Thoracic aorta (tissue), 2 donors: ENCODE measurements at places on chromosomes 3 and 15. TPM values are rescaled to one million over a fixed set of nuclear protein-coding genes. Genes with fewer than 3 reads are reported as not detected.
A peak's percentile ranks its signal among the peaks of the same experiment; 100 is the strongest.

- H3K27me3 ChIP-seq = no peaks in the 10 kb centered on the region
- no peak for DNase-seq
- H3K27ac ChIP-seq = no peak overlapping the region
- no peak overlapping the region for H3K4me3 ChIP-seq
- H3K36me3 ChIP-seq = no peaks in the 10 kb centered on the region
- no peaks in the 10 kb centered on the region for H3K4me1 ChIP-seq
These were observed 601.0 kb upstream of the SGO1 start for GRCh38 chr3:20787005-20787404.

DNA sequence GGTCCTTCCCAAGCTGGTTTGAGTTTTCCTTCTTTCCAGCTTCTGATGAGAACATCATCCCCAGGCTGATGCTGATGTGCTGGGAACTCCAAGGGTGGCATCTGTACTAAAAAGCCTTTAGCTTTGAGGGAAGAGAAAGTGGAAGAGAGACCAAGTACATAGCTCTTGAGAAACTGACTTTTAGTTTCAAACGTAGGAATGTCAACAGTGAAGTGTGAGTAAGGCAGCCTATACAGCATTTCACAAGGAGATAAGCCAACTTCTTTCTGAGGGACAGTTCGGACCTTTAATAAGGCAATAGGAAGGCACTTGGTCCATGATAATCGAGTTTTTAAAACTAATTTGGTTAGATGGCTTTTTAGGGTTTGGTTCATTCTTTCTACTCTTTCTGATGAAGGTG, 53.7 kb downstream of the DLG1 start:
- no peaks in the 10 kb centered on the region for H3K27me3 ChIP-seq
- H3K36me3 ChIP-seq = no peaks in the 10 kb centered on the region
- no peaks in the 10 kb centered on the region for H3K4me1 ChIP-seq
- no peak overlapping the region for H3K4me3 ChIP-seq
- H3K27ac ChIP-seq = no peak overlapping the region

DNA sequence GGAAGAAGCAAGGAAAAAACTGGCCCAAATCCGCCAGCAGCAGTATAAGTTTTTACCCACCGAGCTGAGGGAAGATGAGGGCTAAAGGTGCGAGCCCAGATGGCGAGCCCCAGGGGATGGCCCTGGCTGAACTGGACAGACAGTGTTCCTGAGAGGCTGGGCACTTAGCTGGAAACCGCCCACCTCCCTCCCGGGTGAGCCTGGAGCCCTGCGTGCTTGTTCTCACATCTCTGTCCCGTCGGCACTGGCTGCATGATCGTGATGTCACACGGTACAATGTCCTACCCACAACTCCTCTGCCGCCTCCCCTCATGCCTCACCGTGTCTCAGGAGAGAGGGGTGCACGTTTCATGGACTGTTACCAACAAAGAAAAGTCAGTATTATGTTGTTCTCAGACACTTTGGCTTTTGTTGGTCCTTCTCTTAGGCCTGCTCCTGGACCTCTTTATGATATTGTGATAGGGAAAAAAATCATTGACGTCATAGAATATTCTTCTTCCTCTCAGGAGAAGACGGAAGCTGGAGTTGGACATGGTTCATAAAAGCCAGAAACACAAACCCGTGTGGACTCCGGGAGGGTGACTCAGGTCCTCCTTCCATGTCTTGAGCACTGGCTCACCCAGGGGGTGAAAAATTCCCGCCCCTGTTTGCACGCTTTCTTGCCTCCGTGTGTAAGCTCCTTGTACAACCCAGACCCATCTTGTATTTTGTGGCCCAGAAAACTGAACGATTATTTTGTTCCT, 201.8 kb upstream of the TPM1 start:
- peaks cover 36% of the 10 kb centered on the region for H3K36me3 ChIP-seq
- H3K4me1 ChIP-seq = no peaks in the 10 kb centered on the region
- H3K27ac ChIP-seq = no peak overlapping the region
- DNase-seq = no peak
- no peak overlapping the region for H3K4me3 ChIP-seq

DNA sequence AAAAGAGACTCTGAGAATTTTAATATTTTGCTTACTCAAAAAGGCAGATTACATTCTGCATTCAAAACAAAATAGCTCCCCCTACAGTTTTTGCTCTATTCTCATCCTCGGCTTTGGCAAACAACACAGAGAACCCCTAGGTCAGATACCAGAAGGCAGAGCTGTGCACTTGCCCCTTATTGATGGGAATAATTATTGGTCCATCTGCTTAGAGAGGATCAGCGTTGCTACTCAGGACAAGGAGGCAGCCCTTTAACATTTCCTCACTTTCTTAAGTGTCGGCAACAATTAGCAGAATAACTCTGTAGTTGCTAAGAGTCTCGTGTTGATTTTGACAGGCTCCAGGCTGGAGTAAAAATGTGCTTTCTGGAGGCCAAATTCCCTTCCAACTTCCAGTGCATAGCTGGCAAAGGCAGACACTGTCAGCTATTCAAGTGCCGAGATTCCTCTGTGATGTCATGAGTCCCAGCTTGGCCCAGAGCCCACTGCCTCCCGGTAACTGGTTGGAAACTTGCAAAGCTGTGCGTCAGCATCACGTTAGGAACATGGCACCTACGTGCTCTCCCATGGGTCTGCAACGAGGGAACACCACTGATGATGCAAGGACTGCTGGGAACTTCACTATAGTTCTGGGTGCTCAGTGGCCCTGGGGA, 482.7 kb upstream of the ADAMTS9 start:
- H3K4me3 ChIP-seq = peak overlapping the region; percentile 38
- H3K27me3 ChIP-seq = no peaks in the 10 kb centered on the region
- peaks cover 6% of the 10 kb centered on the region for H3K4me1 ChIP-seq
- DNase-seq = peak; percentile 73
- H3K36me3 ChIP-seq = no peaks in the 10 kb centered on the region

GRCh38 chr3:126259411-126260391, 79.3 kb upstream of the ALDH1L1 start:
- peak overlapping the region; percentile 66 for H3K27ac ChIP-seq
- peak overlapping the region; percentile 64 for H3K4me3 ChIP-seq
- peak; percentile 45 for DNase-seq
- peaks cover 29% of the 10 kb centered on the region for H3K4me1 ChIP-seq
- H3K36me3 ChIP-seq = no peaks in the 10 kb centered on the region
- H3K27me3 ChIP-seq = no peaks in the 10 kb centered on the region

GRCh38 chr3:62109534-62109933, 263.8 kb downstream of the FEZF2 start:
- no peak for DNase-seq
- H3K36me3 ChIP-seq = no peaks in the 10 kb centered on the region
- H3K27me3 ChIP-seq = no peaks in the 10 kb centered on the region
- peaks cover 4% of the 10 kb centered on the region for H3K4me1 ChIP-seq
- H3K4me3 ChIP-seq = no peak overlapping the region

GRCh38 chr3:13841141-13841540, 38.7 kb downstream of the WNT7A start:
- H3K4me1 ChIP-seq = no peaks in the 10 kb centered on the region
- no peak overlapping the region for H3K4me3 ChIP-seq
- no peaks in the 10 kb centered on the region for H3K27me3 ChIP-seq
- H3K36me3 ChIP-seq = no peaks in the 10 kb centered on the region
- no peak for DNase-seq

DNA sequence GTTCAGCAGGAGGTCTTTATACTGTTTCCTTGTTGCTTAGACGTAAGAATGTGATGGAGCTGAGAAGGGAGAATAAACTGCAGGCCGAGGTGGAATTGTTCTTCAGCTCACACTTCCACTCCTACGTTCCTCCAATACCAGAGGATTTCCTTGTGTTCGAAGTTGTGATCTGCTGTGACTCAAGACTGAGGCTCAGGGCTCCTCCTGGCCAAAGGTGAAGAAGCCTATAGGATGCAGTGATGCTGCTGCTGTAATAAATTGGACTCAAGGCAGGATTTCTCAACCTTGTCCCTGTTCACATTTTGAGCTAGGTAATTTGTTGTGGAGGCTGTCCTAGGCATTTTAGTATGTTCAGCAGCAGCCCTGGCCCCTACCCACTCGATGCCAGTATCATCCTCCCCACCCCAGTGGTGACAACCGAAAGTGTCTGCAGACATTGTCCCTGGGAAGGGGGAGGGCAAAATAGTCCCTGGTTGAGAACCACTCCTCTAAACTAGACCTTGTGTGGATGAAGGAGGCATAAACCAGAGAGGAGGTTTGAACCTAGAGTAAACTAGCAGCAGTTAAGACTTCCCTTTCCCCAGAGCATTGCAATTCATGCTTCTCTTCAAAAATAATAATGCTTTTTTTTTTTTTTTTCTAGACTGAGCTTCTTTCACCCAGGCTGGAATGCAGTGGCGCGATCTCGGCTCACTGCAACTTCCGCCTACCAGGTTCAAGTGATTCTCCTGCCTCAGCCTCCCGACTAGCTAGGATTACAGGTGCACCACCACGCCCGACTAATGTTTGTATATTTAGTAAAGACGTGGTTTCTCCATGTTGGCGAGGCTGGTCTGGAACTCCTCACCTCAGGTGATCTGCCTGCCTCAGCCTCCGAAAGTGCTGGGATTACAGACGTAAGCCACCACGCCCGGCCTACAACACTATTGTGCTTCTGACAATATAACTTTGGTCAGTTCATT, 11.1 kb downstream of the RAP2B start:
- peaks cover 3% of the 10 kb centered on the region for H3K36me3 ChIP-seq
- H3K4me1 ChIP-seq = no peaks in the 10 kb centered on the region
- H3K4me3 ChIP-seq = no peak overlapping the region
- no peak overlapping the region for H3K27ac ChIP-seq
- DNase-seq = no peak
- H3K27me3 ChIP-seq = no peaks in the 10 kb centered on the region

GRCh38 chr3:24730173-24730572, 235.5 kb upstream of the THRB start:
- no peak overlapping the region for H3K4me3 ChIP-seq
- H3K27ac ChIP-seq = no peak overlapping the region
- DNase-seq = no peak
- no peaks in the 10 kb centered on the region for H3K4me1 ChIP-seq
- no peaks in the 10 kb centered on the region for H3K27me3 ChIP-seq

- no peaks in the 10 kb centered on the region for H3K4me1 ChIP-seq
- DNase-seq = no peak
- H3K27ac ChIP-seq = no peak overlapping the region
- H3K4me3 ChIP-seq = no peak overlapping the region
These were observed 34.3 kb upstream of the CEMIP start for GRCh38 chr15:80744826-80745225.

GRCh38 chr3:171320750-171321558, 139.3 kb downstream of the TNIK start:
- H3K36me3 ChIP-seq = no peaks in the 10 kb centered on the region
- peaks cover 26% of the 10 kb centered on the region for H3K4me1 ChIP-seq
- H3K4me3 ChIP-seq = peak overlapping the region; percentile 34
- H3K27me3 ChIP-seq = no peaks in the 10 kb centered on the region
- no peak for DNase-seq

GRCh38 chr15:57476533-57476975, 100.2 kb downstream of the CGNL1 start:
- peak overlapping the region; percentile 37 for H3K27ac ChIP-seq
- H3K27me3 ChIP-seq = no peaks in the 10 kb centered on the region
- DNase-seq = no peak
- H3K4me3 ChIP-seq = no peak overlapping the region

DNA sequence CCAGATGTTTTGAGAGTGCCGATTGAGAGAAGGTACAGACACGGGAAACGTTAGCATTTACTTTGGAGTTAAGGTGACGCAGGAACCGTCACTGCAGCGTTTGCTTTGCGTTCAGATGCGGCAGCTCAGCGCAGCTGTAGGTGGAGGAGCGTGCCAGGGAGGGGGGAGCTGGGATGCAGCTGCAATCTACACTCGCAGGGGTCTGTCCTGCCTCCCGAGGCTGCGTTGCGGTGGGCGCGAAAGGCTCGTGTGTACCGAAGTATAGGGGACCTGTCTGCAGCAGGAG, 425 bp upstream of the FYTTD1 start:
- H3K36me3 ChIP-seq = no peaks in the 10 kb centered on the region
- peaks cover 33% of the 10 kb centered on the region for H3K4me1 ChIP-seq
- H3K27me3 ChIP-seq = no peaks in the 10 kb centered on the region
- peak; percentile 11 for DNase-seq
- H3K27ac ChIP-seq = peak overlapping the region; percentile 97
- H3K4me3 ChIP-seq = peak overlapping the region; percentile 93

- DNase-seq = no peak
- no peak overlapping the region for H3K27ac ChIP-seq
- H3K4me3 ChIP-seq = no peak overlapping the region
- H3K36me3 ChIP-seq = no peaks in the 10 kb centered on the region
- peaks cover 4% of the 10 kb centered on the region for H3K27me3 ChIP-seq
These were observed 58.6 kb upstream of the CCDC80 start for GRCh38 chr3:112699436-112699978.

GRCh38 chr15:87287156-87287555, 969.4 kb downstream of the NTRK3 start:
- DNase-seq = no peak
- no peak overlapping the region for H3K27ac ChIP-seq
- H3K27me3 ChIP-seq = no peaks in the 10 kb centered on the region
- H3K36me3 ChIP-seq = no peaks in the 10 kb centered on the region

DNA sequence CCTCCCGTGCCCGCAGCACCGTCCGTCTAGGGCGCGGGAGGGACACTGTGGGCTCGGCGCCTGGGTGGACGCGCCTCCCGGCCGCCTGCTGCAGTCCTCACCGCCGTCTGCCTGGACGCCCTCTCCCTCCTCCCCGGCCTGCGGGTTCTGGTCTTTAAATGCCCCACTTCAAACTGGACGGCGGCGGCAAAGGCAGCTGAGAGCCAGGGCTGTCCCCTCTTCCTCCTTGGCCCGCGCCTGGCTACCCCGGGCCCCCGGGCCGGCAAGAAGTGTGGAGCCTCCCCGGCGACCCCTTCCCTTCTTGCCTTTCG, 426 bp downstream of the CBLB start:
- H3K4me1 ChIP-seq = peaks cover 40% of the 10 kb centered on the region
- H3K27ac ChIP-seq = peak overlapping the region; percentile 99
- no peaks in the 10 kb centered on the region for H3K27me3 ChIP-seq
- H3K36me3 ChIP-seq = no peaks in the 10 kb centered on the region
- peak; percentile 8 for DNase-seq

DNA sequence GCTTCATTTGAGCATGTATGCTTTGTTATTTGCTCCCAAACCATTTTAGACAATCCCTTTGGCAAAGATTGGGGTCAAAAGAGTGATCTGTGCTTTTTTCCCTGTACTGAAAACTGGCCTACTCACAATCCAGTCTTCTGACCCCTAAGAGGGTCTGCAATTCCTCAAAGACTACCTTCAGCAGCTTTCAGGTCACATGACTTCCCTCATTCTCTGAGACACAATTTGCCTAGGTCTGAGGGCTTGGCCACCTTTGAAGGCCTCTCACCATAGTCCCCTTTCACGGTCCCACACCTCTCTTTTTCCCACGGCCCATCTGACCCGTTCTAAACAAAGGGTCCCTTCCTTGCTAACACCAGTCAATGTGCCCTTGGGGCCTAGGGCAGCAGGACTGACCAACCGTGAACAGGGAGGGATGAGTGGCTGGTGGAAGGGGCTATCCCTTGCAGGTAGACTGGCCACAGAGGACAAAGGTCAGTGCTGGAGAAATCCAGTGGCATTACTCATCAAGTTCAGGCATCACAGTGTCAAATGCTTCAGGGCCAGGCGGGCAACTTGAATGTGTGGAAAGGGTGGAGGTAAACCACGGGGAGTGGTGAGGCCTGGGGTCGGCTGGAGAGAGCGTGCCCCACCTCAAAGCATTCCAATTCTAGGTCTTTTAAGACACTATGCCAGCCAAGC, 10.8 kb downstream of the RASL12 start:
- peaks cover 58% of the 10 kb centered on the region for H3K36me3 ChIP-seq
- H3K4me3 ChIP-seq = no peak overlapping the region
- peak overlapping the region; percentile 99 for H3K27ac ChIP-seq
- peaks cover 86% of the 10 kb centered on the region for H3K4me1 ChIP-seq

RETNLB gene
- not detected for total RNA-seq

PLSCR5 gene
- not detected for total RNA-seq

SUCNR1 gene
- 10.7 TPM for total RNA-seq

USP3 gene
- total RNA-seq = 37.8 TPM

TEX55 gene
- total RNA-seq = not detected

AMOTL2 gene
- total RNA-seq = 161 TPM

APBA2 gene
- total RNA-seq = 5.6 TPM

P2RY1 gene
- 3.0 TPM for total RNA-seq

AGTR1 gene
- 7.3 TPM for total RNA-seq

FILIP1L gene
- total RNA-seq = 279 TPM

NPAP1 gene
- not detected for total RNA-seq
